Retina (tissue), 1 donor: ENCODE measurements at places on chromosomes 12 and 14.

DNA sequence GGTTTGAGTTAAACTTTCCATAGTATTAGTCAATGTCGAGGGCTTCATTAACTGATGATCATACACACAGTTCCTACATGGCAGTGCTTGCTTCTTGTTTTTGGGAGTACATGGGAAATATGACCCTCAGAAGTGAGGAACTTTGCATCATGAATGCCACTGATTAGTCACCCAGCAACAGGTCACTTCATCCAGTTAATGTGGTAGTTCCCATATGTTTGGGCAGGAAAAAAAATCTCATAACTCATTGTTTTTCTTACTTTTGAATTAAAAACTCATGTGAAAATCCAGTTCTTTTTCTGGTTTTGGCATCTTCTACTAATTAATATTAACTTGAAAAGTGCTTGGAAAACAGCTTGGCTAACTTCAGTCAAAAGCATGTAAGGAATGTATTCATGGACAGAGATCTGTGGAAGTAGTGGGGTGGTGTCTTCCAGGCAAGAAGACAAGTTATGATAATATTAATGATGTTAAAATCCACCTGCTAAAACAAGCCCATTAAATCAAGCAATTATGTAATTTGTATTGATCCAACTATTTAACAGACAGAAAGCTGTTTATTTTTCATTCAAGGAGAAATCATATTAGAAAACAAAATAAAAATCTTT, 309.1 kb upstream of the NAV3 start:
- DNase-seq = no peak

GRCh38 chr12:89949457-89950195, 241.0 kb upstream of the ATP2B1 start:
- DNase-seq = no peak

DNA sequence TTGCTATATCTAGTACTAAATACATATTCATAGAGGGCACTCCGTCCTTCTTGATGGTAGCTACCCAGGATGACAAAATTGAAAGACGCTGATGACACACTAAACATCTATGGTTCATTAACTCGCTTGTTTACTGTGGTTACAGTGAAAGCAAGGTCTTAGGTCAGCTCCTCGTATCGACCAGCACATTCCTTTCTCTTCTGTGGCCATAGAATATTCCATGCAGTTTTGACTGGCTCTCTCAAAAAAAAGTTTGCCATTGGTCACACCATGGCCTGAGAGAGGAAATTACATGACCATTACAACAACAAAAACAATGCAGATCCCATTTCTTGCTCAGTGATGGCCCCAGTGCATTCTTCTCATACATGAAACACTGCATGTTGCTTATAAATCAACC, 411.4 kb upstream of the SOX5 start:
- no peak for DNase-seq

DNA sequence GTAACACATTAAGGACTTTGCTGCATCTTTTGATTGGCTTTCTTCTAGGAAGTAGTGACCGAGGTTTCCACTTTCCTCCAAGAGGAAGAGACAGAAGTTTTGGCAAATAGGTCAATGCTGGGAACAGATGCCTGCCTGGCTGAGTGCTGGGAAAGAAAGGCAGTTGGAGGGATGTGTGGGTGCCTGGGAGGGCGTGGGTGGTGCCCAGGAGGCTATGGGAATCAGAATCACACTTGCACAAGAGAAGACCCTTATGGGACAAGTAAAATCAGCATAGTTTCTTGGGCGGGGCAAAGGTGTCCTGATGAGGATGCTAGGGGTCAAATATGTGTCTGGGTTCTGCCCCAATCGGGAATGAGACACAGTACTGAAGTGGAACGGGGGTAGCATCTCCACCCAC, 906 bp upstream of the ACADS start:
- DNase-seq = peak; percentile 6

GRCh38 chr12:52413782-52414345, 7.7 kb upstream of the KRT82 start:
- no peak for DNase-seq

- no peak for DNase-seq
Observed at GRCh38 chr14:69154779-69155178, 1.9 kb upstream of the DCAF5 start.

GRCh38 chr12:57609781-57610553, 1.3 kb upstream of the ARHGEF25 start:
- DNase-seq = no peak

- no peak for DNase-seq
Observed at GRCh38 chr14:63266106-63266505, 52.6 kb downstream of the GPHB5 start.

GRCh38 chr14:85542623-85543022, 12.7 kb downstream of the FLRT2 start:
- DNase-seq = no peak

GRCh38 chr14:49975276-49975675, 82.4 kb downstream of the ARF6 start:
- DNase-seq = no peak

DNA sequence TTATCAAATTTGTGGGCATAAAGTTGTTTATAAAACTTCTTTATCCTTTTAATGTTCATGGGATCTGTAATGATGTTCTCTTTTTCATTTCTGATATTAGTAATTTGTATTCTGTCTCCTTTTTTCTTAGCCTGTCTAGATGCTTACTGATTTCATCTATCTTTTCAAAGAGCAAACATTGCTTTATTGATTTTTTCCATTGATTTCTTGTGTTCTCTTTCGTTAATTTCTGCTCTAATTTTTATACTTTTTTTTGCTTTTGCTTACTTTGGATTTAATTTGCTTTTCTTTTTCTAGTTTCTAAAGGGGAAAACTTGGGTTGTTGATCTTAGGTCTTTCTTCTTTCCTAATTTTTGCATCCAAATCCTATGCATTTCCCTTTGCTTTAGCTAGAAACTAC, 42.5 kb downstream of the CRADD start:
- DNase-seq = no peak

GRCh38 chr12:1502831-1503230, 91.5 kb downstream of the FBXL14 start:
- DNase-seq = no peak

DNA sequence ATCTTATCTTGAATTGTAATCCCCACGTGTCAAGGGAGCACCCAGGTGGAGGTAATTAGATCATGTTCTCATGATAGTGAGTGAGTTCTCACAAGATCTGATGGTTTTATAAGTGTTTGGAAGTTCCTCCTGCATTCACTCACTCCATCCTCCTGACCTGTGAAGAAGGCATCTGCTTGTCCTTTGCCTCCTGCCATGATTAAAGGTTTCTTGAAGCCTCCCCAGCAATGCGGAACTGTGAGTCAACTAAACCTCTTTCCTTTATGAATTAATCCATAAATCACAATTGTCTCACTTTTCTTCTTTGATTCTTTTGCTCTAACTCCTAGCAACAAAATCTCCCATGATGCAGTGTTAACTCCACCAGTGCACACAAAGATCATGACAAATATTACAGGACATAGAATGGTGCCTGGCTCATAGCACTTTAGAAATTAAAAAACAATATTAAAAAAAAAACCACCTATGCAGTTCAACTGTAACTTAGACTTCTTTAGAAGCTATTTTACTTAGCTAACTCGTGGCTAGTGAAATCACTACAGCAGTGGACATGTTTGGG, 37.6 kb upstream of the MGAT4C start:
- DNase-seq = no peak

- DNase-seq = no peak
Observed at GRCh38 chr14:39319381-39319780, 85.7 kb downstream of the MIA2 start.

DNA sequence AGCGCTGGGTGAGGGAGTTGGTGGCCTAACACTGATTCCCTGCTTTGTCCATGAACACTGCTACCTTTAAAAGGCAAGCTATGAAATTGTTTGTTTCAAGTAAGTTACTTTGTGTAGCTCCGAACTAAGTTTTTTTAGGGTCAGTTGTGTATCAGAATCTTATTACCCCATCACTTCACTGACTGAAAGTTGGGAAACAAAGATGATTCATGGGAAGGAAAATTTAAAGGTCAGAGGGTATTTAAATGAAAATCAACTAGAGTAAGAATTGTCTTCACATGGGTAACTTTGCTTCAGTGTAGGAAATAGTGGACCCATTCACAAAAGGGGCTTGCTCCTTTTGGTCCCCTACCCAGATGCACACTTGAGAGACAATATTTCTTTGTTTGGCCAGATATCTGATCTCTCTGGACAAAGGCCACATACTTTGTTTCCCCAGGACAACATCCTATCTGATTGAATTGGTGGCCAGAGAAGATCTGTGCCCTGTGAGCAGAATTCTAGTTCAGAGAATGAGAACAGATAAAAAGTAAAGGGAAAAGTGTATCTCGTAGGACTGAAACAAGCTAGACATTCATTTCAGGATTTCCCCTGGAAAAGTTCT, 53.5 kb downstream of the RAB35 start:
- DNase-seq = no peak

DNA sequence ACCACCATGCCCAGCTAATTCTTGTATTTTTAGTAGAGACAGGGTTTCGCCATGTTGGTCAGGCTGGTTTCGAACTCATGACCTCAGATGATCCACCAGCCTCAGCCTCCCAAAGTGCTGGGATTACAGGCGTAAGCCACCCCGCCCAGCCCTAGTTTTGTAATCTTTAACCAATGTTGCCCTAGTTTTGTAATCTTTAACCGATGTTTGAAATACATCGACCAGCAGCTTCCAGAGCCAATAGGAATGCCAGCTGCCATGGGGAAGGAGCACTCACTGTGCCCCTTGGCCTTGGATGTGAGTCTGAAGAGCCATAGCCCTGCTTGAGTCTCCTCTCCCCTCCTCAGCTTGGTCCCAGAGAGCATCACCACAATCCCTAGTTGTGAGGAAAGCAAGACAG, 209.3 kb upstream of the RGS6 start:
- DNase-seq = no peak

GRCh38 chr12:118391836-118392235, 15.5 kb downstream of the SUDS3 start:
- no peak for DNase-seq

DNA sequence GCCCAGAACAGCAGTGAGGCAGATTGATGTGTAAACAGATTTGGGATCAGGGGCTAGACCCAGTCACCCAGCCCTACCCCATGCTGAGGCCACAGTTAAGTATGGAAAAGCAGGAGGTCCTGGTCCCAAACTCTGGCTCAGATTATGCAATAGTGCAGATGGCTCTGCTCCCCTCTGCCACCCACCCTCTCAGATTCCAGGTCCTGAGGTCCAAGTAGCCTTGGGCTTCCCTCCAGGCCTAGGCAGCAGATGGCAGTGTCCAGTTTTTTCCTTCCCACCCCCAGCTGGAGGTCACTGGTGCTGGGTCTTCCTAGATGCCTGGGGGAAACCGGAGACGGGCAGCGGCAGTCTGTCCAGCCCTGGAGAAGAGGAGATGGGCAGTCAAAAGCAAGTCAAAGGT, 2.8 kb upstream of the DHH start:
- DNase-seq = peak; percentile 3

DNA sequence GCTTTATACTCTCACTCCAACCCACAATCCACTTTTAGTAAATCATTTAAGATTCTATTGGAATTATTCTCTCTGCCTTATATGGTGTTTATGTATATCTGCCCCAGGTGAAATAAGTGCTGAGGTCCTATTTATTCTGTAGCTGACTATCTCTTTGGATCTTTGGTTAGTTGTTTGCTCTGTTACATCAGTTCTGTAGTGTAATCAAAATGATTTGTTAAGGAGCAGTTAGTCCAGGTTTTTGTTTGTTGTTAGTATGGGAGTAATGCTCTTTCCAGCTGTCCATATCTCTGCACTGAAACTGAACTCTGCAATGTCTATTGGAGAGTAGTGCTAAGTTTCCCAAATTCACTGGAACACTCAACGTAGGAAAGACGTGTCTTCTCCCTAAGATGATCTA, 615.8 kb downstream of the SNAPC1 start:
- DNase-seq = no peak

DNA sequence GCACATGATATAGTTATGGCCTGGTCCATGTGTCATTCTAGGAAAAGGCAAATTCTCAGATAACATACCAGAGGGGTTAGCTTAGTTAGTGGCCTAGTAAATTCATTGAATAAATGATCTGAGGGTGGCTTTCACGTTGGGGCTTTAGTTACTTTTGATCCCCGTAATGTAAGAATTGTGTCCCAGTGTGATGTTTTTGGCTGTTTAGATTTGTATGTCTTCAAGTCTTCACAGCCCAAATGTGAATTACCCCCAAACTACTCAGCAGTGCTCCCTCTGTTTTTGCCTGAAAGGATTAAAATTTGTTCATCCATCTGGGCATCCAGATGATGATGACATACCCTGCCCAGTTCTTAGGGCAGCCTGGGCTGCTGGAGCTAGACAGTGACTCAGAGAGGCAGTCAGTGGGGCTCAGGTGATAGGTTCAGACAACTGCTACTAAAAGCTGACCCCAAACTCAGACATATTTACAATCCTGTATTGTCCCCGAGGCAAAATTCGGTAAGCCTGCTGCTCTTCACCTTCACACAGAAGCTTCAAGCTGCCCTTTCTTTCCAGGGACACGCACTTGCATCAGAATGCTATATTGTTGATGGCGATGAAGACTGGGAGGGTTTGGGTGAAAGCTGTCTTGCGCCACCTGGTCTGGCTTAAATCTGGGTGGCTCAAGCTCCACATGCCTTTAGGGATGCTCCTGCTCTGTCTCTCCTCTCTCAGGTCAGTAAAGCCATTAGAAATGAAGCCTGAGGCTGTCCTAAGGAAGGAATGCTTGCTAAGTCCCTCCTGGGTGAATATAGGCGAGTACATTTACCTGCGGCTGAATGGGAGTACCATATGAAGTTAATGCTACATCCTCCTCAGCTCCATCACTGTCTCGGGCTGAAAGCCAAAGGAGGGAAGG, 10.3 kb downstream of the GPRC5D start:
- DNase-seq = no peak

- no peak for DNase-seq
Observed at GRCh38 chr14:36820111-36820709, 158.6 kb downstream of the PAX9 start.
